Natural killer cell treated with Interleukin-12 subunit alpha and Interleukin-12 subunit beta and Interleukin-15 and Interleukin-18, amount 100 ng/mL, for 72 hours (primary cell): ENCODE measurements at places on chromosomes 13 and 19. TPM values are rescaled to one million over a fixed set of nuclear protein-coding genes. Genes with fewer than 3 reads are reported as not detected.

- DNase-seq: no peak
Measured at GRCh38 chr19:39411081-39411831, 1.2 kb upstream of the PLEKHG2 start.

DNA sequence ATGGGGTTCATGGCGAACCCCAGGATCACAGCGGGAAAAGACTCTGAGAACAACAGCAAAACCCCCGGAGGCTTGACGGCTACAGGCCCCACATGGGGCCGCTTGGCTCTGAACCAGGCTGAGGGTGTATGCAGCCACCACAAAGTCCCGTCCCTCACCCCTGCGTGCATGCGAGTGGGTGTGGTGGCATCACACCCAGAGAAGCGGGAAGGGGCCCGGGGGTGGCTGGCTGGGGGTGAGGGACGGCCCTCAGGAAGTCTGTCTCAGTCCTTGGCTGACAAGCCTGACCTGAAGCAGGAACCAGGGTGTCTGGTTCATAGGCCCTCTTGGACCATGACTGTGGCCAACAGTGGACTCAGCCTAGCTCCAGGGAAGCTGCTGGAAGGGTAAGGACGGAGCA lies 34.2 kb downstream of the CEBPG start:
- no peak for DNase-seq

C19orf81 gene
- not detected for total RNA-seq

SLC8A2 gene
- total RNA-seq: not detected
